ENCODE measurements at places on chromosomes 6 and 20.
A peak's percentile ranks its signal among the peaks of the same experiment; 100 is the strongest.

- DNase-seq, result peak; percentile 27
Observed at GRCh38 chr6:111603685-111604084, 2.0 kb downstream of the TRAF3IP2 start.

GRCh38 chr6:111367393-111368088 is 115.5 kb downstream of the REV3L start:
- no peak for DNase-seq

DNA sequence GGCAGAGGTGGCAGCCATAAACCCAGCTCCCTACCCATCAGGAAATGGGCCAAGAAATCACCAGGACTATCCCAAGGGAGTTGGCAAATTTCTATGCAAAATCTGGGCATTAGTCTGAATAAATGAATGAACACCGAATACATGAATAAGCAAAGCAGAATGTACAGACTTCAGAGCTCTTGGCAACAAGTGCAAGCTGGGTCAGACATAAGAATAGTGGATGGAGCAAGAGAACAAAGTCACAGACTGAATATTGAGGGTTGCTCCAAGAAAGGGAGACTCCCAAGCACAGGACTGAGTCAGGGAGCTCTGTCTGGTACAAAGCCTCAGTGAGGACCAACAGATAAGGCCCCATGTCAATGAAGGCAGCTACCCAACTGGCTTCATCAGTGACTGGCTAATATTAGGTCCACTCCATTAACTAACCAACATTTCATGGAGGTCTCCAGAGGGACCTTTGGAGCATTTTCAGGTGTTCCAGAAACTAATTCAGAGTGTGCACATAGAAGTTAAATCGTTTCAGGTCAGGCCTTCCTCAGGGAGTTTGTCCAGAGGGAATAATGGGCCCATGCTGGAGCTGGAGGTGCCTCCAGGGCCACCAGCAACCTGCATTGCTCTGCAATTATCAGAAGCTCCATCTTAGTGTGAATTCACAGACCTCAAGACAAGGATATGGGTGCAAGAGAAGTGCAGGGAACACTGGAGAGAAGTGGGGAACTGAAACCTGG is 191.5 kb upstream of the RALGAPA2 start:
- no peak for DNase-seq

- no peak for DNase-seq
Observed at GRCh38 chr6:70638468-70638867, 29.2 kb upstream of the SMAP1 start.

- no peak for DNase-seq
Observed at GRCh38 chr6:134098276-134098675, 45.9 kb upstream of the SLC2A12 start.

DNA sequence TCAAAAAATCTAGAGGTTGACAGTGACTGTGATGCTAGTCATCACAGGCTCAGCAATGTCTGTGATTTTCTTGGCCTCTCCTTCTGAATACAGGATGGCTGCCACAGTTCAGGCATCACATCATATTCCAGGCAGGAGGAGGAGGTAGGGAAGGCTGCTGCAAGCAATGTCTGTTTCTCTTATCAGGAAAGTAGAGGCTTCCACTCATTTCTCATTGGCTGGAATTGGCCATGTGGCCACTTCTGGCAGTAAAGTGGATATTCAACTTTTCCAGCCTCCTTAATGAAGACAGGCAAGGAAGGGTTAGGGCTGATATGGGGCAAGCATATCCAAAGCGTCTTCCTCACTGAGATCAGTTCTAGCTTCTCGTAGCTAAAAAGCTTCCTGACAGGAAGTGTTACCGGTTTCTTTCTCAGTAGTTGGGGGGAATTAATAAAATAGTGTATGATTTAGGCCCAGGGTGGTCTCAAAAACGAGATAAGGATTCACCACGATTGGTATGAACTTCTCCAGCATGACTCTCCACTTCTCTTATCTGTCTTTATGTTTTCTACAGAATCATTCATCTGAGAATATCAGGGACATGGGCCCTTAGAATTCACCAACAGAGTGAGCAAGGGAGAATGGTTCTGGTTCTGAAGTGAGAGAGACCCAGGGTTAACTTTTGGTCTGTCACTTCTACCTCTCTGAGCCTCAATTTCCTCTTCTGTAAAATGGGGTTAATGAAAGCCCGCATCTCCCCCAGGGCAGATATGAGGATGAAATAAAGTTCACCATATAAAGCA is 32.7 kb upstream of the PSMF1 start:
- DNase-seq, result no peak

GRCh38 chr6:35471836-35472345 is 3.7 kb downstream of the RPL10A start:
- DNase-seq, result no peak

DNA sequence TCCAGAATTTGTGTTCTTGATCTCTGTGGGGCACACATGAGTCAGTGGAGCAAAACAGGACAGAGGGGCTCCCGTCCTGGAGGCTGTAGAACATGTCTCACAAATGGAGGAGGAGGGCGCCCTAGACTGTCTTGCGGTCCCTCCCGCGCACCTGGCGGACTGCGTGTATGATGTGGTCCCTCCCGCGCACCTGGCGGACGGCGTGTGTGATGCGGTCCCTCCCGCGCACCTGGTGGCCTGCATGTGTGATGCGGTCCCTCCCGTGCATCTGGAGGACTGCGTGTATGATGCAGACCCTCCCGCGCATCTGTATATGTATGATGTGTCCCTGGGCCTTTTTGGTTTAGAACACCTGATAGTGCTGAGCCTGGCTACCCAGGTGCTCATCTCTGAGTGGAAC is 158.9 kb upstream of the RIN2 start:
- DNase-seq, result no peak

DNA sequence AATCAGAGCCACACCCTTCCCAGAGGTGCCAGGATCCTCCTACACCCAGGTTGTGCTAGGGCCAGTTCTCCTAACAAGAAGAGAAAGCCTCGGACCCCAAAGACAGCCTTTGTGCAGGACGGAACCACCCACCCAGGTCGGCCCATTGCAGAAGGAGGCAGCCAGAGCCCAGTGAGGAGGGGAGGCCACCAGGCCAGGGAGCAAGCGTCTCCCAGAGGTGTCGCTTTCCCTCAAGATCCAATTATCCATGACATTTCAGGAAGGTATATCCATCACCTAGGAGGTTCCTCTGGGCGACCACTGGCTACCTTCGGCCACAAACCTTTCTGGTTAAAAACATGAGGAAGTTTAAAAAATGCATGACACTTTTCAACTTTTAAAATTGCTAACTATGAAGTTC is 87.4 kb upstream of the THBS2 start:
- no peak for DNase-seq

- peak; percentile 15 for DNase-seq
Observed at GRCh38 chr6:130843575-130844320, 16.5 kb downstream of the SMLR1 start.

DNA sequence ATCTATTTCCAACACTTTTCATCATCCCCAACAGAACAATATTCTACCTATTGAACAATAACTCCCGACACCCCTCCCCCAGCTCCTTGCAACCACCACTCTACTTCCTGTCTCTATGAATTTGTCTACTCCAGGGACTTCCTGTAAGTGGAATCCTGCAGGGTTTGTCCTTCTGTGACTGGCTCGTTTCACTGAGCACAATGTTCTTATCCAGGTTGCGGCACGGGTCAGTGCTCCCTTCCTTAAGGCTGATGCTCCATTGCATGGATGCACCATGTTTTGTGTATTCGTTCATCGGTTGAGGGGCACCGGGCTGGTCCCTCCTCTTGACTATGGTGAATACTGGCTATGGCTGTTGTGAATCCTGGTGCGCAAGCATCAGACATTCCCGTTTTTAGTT is 163.2 kb downstream of the TBXT start:
- DNase-seq, result no peak

DNA sequence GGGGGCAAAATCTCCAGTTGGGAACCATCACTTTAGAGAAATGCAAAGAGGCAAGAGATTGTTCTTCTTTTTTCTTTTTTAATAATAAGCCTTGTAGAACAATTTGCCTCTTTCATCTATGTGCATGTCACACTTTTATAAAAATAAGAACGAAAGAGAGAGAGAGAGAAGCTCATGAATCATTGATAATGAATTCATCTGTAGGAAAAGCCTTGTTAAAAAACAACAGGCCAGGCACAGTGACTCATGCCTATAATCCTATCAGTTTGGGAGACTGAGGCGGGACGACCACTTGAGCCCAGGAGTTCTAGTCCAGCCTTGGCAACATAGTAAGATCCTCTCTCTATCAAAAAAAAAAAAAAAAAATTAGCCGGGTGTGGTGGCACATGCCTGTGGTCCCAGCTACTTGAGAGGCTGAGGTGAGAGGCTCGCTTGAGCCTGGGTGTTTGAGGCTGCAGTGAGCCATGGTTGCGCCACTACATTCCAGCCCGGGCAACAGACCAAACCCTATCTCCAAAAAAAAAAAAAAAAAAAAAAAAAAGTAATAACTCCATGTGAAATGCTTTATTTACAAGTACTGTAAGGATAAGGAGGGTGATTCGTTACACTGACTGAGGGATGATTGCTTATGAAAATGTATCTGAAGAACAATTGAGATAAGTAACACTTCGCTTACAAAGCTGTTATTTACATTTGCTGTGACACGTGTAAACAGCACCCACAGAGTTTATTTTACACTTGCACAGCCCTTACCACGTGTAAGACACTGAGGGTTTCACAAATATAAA is 6.0 kb downstream of the CCN5 start:
- DNase-seq, result peak; percentile 74
